CD4-positive, alpha-beta T cell treated with Interferon alpha-2 for 1 hour (primary cell): ENCODE measurements at places on chromosomes 5 and 9.

- no peak for DNase-seq
These were observed 34.2 kb upstream of the MIER3 start for GRCh38 chr5:56985936-56986625.

DNA sequence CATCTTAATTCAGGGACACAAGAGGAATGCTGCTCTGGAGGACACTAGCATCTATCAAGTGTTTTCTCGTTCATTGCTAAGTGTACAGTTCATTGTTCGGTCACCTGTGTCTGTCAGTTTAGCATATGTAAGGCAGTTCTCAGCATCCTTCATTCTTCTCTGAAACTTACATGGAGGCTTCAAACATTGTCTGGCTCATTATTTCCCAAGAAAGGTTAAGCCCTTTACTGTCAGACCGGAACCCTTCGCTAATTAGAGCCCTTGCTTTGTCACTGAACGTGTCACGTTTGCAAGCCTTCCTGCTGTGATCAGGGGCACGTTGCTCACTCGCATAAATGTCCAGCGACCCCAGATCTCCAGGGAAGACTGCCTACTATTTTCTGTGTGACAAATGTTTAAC lies 62.3 kb upstream of the RIOK2 start:
- DNase-seq = no peak

DNA sequence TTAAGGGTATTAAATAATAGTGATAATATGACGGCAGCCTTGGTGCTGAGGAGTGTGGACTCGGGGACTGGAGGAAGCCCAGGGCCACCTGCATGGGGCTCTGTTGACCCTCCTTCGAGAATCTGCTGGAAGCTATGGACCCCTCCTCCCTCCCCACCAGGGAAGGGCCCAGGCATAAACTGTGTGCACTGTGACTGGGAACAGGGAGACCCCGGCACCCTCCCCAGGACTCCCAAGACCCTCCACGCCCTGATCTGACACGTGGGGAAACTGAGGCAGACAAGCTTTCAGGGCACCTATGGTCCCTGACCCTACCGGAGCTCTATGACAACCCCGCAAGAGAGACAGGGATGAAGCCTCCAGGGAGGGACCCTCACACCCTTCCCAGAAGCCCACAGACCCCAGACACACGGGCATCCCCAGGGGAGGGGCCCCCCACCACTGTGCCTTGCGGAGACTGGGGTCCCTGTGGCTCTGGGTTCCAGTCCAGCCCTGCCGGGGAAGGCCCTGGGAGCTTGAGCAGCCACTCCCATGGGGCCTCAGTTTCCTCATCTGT lies 6.5 kb upstream of the EGFL7 start:
- DNase-seq = no peak

DNA sequence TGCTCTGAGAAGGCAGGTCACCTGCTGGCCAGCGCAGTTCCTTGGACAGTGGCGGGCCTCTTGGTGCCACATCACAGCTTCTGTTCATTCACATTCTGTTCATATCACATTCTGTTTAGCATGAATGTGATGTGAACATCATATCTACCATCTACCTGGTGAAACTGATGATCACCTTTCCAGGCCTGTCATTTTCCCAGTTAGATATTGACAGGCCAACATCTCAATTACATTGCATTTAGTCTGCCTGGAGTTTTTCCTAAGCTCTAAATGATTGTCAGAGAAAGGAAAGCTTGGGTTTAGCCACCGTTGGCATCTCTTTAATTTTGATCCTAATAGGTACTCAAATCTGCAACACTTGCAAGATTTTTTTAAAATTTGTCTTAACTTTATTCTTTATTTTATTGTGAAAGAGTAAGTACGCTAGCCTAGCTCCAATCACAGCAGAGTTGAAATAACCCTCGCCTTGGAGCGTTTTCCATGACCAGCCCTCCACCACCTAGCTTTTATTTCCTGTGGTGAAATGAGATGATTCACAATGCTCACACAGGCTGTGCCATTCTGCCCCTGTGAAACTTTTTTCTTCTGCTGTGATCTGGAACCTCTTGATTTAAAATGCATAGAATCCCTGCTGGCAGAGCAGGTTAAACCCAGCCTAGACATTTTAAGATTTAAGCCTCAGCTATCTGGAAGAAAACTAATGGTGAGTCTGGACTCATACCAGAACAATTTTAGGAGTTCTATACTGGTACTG lies 225.0 kb downstream of the ESM1 start:
- no peak for DNase-seq

- no peak for DNase-seq
These were observed 8.4 kb upstream of the HAND1 start for GRCh38 chr5:154486427-154486866.

DNA sequence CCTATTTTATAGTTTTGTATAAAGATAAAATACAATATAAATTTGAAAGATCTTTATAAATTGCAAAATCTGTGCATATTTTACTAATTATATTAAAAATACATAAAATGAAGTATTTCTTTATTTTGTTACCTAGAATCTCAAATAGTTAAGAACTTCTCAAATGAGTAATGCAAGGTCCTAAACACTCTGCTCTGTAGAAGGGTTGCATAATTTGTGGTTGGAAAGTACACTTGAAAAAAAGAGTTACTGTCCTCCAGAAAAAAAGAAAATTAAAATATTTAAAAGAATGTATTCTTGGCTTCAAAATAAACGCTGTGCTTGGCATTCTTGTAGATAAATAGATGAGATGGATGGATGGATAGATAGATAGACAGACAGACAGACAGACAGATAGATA lies 428.8 kb upstream of the CDH6 start:
- no peak for DNase-seq

GRCh38 chr5:2891781-2892180 lies 140.3 kb upstream of the IRX2 start:
- DNase-seq = no peak

GRCh38 chr9:85202596-85202995 lies 533.1 kb downstream of the NTRK2 start:
- no peak for DNase-seq

DNA sequence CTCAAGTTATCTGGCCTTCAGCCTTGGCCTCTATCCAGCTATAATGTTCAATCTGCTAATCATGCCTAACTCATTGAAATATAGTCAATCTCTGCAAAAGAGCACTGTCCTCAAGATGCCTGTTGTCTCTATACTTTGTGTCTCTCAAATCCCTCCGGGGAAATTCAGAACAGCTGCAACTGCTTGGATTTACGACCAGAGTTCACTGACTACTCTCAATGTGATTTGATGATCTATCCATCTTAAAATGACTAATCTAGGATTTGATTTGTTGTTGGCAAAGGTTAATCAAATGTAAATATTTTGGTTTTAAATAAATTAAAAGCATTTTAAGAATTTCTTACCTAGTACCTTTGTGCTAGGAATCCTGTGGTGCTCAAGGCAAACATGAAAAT lies 40.9 kb downstream of the SVEP1 start:
- DNase-seq = no peak

- DNase-seq = no peak
These were observed 4.0 kb upstream of the TERT start for GRCh38 chr5:1298723-1299510.

GRCh38 chr9:21933865-21934264 lies 60.3 kb downstream of the CDKN2A start:
- no peak for DNase-seq

- no peak for DNase-seq
These were observed 59.2 kb upstream of the PHF24 start for GRCh38 chr9:34898846-34899245.

DNA sequence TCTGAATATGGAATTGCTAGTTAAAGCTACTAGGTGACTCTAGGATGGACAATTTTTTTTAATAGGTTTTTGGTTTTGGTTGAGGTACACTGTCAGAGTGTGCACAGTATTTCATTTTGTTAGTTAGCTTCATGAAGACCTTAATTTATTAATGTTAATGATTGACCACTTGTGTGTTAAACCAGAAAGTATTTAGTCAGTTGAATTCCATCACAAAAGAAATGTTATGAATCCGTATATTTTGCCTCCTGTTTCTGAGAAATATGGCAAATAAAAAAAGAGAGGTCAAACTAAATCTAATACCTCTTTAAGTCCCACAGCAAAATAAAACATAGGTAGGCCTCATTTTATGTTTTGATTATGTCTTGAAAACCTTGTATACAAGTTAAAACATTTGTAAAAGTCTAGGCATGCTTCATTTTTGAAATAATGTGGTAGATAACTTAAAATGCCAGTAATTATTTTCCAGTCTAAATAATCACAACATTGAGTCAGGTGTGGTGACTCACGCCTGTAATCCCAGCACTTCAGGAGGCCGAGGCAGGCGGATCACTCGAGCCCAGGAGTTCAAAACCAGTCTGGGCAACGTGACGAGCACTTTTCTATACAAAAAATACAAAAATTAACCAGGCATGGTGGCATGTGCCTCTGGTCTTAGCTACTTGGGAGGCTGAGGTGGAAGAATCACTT lies 50.8 kb downstream of the ITGA1 start:
- no peak for DNase-seq

DNA sequence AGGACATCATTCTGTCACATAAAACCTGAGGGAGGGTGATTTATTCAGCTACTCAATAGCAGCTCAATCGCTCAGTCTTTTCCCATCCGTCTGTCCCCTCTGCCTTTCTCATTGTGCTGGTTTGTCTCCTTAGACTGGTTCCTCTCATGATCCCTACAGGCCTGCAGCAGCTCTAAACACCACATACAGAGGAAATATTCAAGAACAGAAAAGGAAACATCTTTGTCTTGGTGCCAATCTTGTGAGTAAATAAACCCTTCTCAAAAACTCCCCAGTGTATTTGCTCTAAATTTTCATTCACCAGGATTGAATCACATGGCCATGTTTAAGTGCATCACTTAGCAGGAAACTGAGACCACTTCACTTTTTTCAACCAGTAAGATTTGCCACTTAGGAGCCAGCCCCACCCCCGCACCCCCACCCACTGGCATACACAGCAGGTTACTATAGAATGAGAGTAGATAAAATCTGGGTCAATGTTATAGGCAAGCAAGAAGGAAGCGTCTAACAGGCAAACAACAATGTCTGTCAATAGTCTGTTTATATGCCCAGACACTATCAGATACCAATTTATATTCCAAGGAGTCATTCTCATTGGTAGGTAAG lies 895.5 kb upstream of the DMAC1 start:
- no peak for DNase-seq

DNA sequence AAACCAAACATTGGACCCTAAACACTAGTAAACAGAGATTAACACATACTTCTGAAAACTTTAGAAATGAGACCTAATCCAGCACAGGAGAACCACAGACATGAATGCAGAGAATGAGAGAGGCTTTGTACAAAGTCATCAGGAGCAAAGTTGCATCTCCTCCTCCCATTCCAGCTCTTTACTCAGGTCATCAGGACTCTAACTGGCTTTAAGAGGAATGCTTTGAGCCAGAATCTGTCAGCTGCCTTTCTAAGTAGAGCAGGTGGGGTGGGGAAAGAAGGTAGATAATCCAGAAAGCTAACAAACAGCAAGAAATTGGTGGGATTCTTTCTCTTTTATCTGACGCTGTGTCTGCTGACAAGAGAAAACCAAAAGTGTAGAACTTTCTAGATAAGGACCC lies 582.7 kb upstream of the DMAC1 start:
- DNase-seq = no peak

GRCh38 chr5:40464511-40464910 lies 215.2 kb upstream of the PTGER4 start:
- DNase-seq = no peak

DNA sequence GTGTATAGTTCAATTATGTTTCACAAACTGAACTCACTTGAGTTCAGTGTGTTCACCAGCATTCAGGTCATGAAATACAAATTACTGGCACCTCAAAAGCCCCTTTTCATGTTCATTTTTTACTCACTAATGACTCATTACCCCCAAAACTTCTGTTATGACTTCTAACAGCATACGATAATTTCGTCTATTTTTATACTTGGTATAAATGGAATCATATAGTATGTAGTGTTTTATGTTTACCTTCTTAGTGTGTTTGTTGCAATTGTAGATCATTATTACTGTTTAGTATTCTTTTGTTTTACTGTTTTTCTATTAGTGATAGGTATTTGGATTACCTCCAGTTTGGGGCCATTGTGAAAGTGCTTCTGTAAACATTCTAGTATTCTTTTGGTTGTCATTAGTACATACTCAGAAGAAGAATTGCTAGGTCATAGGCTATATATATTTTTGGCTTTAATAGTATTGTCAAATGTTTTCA lies 33.4 kb downstream of the DDX4 start:
- DNase-seq = no peak

DNA sequence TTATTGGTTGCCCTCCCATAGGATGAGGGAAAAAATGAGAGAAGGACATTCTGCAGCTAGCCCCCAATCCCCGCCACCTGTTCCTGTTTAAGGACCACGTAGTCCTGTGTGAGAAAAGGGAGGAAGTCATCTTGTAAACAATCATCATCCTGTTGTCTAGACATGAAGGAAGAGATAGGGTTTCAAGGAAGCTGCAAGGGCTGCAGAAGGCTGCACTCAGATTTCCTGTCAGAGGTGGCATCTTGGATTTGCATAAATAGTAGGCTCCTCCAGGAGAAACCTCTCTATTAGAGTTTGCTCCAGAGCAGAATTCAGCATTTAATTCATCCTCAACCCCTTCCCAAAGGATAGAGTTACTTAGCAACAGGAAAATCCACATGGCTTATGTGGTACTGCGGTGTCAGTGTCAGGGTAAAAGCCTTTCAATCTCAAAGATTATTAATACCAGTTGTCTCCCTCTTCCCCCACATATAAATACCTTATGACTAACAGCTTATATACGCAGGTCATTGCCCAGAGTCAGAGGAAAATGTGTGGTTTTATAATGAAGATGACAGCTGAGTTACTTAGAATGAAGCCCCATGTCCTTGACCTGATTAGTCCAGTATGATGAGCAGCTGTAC lies 4.6 kb upstream of the DNAJC18 start:
- DNase-seq = peak; percentile 58

DNA sequence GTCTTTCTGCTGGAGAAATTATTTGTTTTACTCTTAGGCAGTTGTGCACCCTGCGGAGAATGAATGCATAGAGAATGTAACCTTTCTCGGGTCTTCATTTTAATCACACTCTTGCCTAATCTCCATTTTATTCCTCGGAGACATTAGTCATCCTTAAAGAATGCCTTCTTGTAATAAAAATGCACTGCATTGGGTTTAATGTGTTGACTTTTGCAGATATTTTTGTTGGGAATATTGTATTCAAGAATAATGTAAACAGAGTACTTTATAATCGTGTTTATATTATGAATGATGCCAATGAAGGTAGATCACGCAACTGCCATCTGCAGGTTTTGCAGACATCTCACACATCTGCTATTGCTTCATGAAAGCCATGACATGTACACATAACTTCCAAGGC lies 1093.9 kb upstream of the CDH6 start:
- DNase-seq = no peak

DNA sequence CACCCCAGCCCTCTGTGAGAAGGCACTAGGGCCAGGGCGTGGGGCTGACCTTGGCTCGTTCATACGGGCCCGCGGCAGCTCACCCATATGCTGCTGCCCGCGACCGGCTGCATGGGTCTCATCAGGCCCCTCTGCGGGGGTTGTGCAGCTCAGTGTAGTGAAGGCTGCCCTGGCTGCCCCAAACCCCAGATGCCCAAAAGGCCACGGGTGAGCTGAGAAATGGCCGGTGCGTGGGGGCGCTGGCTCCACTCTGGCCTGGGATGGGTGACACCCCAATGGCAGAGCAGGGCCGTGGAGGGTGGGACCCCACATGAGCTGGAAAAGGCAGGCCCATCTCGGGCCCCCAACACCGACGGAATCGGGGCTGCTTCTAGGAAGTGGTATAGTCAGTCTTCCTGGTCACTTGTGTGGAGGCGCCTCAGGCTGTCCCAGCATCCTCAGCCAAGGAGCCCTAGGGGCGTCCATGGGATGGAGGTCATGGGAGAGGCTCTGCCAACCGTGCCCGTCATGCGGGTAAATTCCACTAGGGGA lies 19.4 kb upstream of the LRRC14B start:
- no peak for DNase-seq
